ENCODE measurements at places on chromosomes 2 and 18. TPM values are rescaled to one million over a fixed set of nuclear protein-coding genes. Genes with fewer than 3 reads are reported as not detected.

Gene SERPINB2
- 19.6 TPM for total RNA-seq

Gene TCF7L1
- 5.1 TPM for total RNA-seq

Gene NR4A2
- 0.49 TPM for total RNA-seq

Gene PMAIP1
- 7.5 TPM for total RNA-seq

Gene GPR55
- not detected for total RNA-seq

Gene TXNDC2
- 0.12 TPM for total RNA-seq

Gene STPG4
- total RNA-seq: 0.49 TPM

Gene GLB1L
- total RNA-seq: 18.8 TPM

Gene ZDBF2
- 6.3 TPM for total RNA-seq

Gene SOX11
- 0.32 TPM for total RNA-seq

Gene CLEC4F
- not detected for total RNA-seq

Gene GALNT14
- 12.8 TPM for total RNA-seq

Gene EHD3
- 88.4 TPM for total RNA-seq

Data from hair follicle dermal papilla cell (primary cell).